Activated T-cell treated with anti-CD3 and anti-CD28 coated beads for 1 hour (primary cell): ENCODE measurements at places on chromosomes 7 and 10.

- DNase-seq, result no peak
Measured at GRCh38 chr10:131876508-131876907, 24.3 kb upstream of the PPP2R2D start.

GRCh38 chr7:30785786-30786185 is 14.6 kb downstream of the MINDY4 start:
- no peak for DNase-seq

- no peak for DNase-seq
Measured at GRCh38 chr7:3282457-3282856, 18.6 kb upstream of the SDK1 start.

- DNase-seq, result no peak
Measured at GRCh38 chr10:78361031-78361430, 327.4 kb downstream of the RPS24 start.

- no peak for DNase-seq
Measured at GRCh38 chr10:83957168-83957947, 182.0 kb upstream of the GHITM start.

DNA sequence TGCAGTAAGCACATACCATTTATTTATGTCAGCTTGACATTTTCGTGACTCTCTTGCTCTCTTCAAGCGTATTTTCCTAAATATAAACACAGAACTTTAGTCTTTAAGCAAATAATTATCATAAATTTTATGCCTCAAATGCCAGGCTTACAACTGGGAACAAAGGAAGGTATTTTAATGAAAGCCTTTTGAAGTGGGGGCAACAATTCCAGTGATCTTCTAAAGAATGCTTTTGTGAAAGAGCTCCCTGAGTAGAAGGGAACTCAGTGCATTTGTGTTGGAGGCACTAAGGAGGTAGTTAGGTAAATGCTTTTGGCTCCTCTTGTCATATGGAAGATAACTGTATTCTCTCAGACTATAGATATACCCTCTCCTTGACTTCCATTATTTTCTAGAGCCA is 104.9 kb downstream of the VPS50 start:
- DNase-seq, result no peak

- DNase-seq, result no peak
Measured at GRCh38 chr7:3592401-3593134, 291.5 kb downstream of the SDK1 start.

GRCh38 chr10:10471758-10472157 is 545.9 kb upstream of the CELF2 start:
- no peak for DNase-seq

- DNase-seq, result no peak
Measured at GRCh38 chr7:4302203-4302905, 379.7 kb upstream of the FOXK1 start.

DNA sequence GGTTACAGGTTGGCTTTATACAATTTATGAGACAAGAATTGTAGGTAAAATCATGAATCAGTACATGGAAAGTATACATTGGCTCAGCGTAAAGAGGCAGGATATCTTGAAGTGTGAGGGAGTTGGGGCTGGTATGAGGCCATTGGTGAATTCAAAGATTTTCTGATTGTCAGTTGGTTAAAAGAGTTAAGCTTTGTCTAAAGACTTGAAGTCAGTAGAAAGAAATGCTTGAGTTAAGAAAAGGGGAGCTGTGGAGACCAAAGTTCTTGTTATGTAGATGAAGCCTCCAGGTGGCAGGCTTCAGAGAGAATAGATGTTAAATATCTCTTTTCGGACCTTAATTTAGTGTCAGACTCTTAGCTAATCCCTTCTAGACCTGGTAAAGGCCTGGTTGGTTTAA is 341.0 kb downstream of the GALNT17 start:
- DNase-seq, result no peak

DNA sequence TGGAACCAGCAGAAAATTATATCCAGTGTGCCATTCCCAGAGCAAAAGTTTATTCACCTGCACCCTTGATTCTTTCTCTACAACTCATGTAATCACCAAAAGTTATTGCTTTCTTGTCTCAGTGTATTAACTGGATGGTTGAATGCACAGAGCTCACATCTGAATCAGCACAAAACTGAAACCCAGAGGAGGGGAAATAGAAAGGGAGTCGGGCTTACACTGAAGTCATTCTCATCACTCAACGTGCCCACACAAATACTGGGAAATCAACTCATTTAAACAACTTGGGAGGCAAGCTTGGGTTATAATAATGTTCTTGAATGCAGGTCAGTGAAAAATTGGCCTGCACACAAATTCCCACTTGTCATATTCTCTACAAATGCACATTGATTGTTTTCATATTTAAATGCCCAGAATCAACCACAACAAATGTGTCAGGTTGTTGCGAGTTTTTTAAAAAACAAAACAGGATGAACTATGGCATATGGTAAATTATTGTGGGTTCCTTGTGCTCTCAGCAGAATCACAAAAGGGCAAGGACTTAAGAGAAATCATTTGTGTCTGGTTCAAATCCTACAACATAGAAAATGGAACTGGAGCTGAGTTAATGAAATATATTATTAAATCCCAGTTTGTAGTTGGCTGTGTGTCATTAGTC is 125.9 kb upstream of the NOBOX start:
- no peak for DNase-seq

DNA sequence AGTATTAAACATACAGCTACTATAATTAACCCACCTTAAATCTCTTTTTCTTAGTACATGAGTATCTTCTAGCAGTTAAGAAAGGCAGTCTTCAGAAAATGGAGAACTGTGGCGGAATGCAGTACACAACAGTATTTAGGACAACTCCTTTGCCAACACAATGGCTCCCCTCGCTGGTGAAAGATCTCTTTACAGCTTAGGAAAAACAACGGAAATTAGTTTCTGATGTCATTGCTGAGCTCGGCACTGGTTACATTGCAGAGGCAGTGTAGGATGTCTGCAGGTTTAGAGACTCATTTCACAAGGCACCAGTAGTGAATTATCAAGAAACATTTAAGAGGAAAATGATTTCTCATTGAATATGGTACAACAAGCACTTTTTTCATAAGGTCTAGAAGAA is 43.4 kb downstream of the GLRX3 start:
- no peak for DNase-seq

- DNase-seq, result no peak
Measured at GRCh38 chr7:41566581-41566980, 136.3 kb downstream of the INHBA start.

- no peak for DNase-seq
Measured at GRCh38 chr10:95588025-95588424, 26.9 kb upstream of the SORBS1 start.

- DNase-seq, result no peak
Measured at GRCh38 chr7:149666360-149666945, 106.9 kb downstream of the ZNF467 start.

DNA sequence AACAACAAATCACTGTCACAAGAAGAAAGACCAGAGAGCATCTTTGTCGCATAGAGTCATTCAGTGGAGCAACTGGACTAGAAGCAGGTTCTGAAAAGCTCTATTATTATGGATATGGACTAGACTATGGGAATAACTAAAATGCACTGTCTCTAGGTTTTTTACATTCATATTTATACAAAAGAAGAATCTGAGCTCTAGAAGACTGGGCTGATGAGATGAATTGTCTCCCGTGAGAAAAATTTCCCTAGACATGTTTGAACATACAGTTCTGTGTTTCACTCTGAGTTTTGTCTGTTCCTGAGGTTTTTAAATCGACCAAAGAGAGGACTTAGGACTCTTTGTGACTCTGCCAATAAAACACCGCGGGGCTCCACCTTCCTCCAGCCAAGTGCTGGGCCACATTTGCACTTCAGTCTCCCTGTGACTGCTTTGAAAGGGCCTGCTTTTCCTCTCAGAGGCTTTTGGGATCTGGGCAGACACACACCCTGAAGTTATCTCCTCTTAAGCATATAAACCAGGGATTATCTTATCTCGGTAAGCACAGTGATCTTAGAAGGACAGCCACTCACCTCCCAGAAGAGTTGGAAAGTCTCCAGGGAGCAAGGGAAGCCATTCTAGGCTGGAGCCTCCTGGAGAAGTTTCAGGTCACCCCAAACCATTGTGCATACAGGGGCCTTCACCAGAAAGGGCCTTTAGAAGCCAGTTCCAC is 101.0 kb upstream of the JCAD start:
- no peak for DNase-seq

DNA sequence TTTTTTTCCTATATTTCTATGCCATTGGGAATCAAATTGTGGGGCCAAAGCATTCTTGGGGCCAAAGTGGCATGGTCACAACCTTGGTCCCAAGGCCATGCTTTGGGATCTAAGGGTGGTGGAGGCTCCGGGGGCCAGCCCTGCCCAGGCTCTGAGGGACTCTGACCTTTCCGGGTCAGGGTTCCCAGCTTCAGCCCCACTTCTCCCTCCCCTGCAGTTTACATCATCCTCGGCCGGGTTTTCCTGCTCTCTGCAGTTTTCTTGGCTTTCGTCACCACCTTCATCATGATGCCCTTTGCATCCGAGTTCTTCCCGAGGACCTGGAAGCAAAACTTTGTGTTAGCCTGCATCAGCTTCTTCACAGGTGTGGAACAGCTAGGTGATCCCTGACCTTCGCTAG is 8.5 kb downstream of the TMEM225B start:
- no peak for DNase-seq

DNA sequence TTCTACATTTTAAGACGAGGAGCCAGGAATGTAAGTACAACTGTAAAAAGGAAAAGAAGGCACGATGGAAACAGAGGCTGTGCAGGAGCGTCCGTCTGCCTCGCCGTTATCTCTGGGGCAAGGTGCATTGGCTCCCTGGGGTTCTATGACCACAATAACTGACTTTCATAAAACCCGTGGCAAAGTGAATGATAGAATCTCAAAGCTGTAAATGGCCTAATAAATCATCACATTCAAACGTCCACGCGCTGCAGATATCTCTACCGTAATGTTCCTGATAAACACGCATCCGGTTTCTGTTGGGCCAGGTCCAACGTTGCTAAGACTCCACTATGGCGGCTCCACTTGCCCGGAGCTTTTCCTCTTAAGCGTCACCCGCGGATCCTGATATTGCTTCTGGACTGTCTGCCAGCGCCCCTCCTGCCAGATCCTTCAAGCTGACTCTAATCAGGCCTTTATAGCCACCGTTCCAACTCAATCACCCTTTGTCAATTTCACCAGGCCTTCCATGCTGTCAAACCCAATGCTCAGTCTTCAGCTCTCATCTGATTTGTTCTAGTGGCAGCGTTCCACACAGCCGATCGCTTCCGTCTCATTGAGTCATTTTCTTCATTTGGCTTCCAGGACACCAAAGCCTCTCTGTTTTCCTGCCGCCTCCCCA is 265.6 kb upstream of the FOXK1 start:
- no peak for DNase-seq

GRCh38 chr10:33046792-33047191 is 88.8 kb upstream of the ITGB1 start:
- no peak for DNase-seq

GRCh38 chr10:90363799-90364483 is 493.9 kb downstream of the HTR7 start:
- DNase-seq, result no peak

DNA sequence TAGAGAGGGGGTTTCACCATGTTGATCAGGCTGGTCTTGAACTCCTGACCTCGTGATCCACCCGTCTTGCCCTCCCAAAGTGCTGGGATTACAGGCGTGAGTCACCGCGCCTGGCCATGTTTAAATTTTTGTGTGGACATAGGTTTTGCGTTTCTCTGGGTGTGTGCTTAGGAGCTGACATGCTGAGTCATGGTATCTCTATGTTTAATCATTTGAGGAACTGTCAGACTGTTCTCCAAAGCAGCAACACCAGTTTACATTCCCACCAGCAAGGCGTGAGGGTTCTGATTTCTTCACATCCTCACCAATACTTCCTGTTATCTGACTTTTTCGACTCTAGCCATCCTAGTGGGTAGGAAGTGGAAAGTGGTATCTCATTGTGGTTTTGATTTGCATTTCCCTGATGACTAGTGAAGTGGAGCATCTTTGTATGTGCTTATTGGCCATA is 153.7 kb downstream of the DNAJB6 start:
- DNase-seq, result no peak

- no peak for DNase-seq
Measured at GRCh38 chr10:60427709-60428386, 38.2 kb upstream of the ANK3 start.

DNA sequence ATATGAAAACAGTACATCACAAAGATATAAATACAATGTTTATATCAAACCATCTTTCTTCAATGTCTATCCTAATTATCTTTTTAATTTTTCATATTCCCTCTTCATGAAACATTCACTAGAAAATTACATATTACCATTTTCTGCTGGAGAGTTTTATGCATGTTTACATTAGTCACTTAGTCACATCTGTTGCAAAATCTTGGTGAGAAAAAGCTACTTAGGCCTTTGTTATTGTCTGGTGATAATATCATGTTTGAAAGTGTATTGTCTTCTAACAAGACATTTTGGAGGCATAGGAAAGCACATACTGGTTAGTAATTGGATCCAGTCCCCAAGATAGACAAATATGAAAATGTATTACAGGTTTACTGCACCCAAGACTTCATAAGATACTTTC is 163.6 kb downstream of the GNAI1 start:
- no peak for DNase-seq
